Head of caudate nucleus (tissue), 42 donors: ENCODE measurements at places on chromosomes 13 and 19.

DNA sequence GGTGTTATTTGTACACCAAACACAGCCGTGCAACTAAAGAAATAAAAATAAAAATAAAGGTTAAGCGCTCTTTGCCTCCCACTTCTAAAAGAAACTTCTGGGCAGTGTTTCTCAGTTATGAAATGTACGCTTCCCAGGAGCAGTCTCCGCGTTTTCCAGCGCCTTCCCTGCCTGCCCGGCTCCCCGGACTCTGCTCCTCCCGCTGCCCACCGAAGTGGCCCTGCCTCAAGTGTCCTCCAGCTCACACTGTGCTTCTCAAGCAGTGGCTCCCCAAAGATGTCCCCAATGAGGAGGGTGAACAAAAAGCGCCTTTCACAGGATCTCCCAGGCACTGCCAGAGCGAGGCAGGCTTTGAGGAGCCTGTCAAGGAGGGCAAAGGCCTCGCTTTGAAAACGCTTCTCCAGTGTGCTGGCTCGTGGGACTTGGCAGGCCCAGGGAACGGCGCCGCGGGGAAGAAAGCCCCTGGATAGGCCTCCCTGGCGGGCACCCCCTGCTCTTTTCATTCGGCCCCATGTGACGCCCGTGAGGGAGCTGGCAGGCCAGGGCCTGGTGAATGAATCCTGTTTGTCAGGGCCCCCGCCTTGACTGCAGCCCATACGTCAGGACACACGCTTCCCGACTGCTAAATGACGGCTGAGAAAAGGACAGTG is 187.1 kb downstream of the FOXO1 start:
- DNase-seq: peak; percentile 89

DNA sequence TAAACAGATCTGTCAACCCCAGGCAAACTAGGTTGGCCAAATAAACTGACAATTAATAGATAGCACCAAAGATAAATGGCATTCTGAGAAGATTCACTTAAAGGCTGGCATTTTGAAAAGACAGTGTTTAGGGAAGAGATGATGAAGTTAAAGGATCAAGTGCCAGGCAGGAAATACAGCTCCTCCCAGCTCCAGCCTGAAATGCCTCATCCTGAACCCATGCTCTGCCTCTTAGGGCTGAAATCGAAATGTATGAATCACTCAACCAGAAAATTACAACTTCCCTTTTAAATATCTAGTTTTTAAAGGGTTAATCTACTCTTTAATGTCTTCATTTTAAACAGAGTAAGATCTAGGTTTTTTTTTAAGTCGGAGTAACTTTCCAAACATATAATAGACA is 171.2 kb upstream of the UBL3 start:
- DNase-seq: no peak

- no peak for DNase-seq
Observed at GRCh38 chr19:16116067-16116466, 4.4 kb downstream of the RAB8A start.

DNA sequence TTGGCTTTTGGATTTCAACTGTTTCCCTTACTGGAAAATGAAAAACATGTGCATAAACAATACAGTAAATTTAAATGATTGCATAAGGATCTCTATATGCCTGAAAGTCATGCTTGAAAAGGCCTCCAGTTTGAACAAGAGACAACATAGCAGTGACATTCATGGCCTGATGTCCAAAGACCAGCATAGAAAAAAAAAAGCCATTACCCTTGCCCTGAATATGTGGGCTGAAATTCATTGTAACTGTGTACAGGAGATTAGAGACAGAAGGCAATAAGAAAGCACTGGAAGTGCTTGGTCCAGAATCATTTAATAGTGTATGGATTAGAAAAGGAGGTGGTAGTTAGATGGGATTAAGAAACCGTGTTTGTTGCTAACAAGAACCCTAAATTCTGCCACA is 15.4 kb downstream of the MIR17HG start:
- no peak for DNase-seq

GRCh38 chr13:24854311-24854710 is 90.3 kb downstream of the RNF17 start:
- no peak for DNase-seq

DNA sequence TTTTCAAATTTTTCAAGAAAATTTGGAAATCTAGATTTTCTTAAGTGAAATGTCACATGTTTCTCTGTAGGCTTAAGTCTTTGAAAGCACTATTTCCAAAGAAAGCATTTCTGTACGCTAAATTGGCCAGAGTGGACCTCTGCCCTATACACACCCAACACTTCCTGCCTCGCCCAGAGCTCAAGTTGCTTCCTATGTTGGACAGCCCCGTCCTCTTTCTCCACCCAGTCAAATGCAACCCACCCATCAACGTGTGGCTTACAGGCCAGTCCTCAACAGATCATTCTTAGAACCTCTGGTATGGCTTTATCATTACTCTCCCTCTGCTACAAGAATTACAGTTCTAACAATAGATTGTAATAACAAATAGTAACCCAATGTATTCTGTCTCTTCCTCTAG is 24.2 kb downstream of the KLF12 start:
- DNase-seq: no peak

- DNase-seq: no peak
Observed at GRCh38 chr19:686589-687297, 8.5 kb downstream of the PRSS57 start.

- DNase-seq: no peak
Observed at GRCh38 chr19:35414442-35414841, 33.6 kb upstream of the FFAR2 start.

- no peak for DNase-seq
Observed at GRCh38 chr13:37960427-37960826, 90.9 kb upstream of the TRPC4 start.

DNA sequence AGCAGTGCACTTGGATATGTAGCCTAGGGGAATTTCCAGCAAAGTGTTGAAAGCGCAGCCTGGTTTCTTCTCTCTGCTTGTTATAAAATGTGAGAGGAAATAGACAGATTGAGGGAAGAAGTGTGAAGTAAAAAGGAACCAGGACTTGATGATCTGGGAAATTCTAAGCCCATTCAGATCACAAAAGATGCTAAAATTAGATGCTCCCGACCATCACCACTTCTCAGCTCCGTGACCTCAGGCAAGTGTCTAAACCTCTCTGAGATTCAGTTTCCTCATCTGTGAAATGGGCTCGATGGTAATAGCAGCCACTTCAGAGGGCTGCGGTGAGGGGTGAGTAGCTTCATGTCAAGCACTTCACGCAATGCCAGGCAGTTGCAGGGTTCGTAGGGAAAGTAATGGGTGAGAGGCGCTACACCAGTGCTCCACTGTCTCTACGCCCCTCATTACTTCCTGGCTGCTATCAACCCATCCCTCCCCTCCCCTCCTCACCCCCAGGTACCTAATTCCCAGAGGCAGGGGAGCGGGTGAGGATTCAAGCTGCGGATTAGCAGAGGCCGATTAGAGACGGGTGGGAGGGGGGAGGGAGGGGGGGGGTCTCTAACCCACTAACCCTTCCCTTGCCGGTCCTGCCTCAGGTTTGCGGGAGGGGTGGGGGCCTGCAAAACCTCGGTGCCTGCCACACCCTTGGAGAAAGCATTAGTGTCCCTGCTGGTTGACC is 9.0 kb upstream of the NFIC start:
- no peak for DNase-seq

GRCh38 chr19:33260628-33261418 is 35.2 kb upstream of the SLC7A10 start:
- DNase-seq: peak; percentile 26

GRCh38 chr13:72728290-72728605 is 525 bp downstream of the BORA start:
- no peak for DNase-seq

DNA sequence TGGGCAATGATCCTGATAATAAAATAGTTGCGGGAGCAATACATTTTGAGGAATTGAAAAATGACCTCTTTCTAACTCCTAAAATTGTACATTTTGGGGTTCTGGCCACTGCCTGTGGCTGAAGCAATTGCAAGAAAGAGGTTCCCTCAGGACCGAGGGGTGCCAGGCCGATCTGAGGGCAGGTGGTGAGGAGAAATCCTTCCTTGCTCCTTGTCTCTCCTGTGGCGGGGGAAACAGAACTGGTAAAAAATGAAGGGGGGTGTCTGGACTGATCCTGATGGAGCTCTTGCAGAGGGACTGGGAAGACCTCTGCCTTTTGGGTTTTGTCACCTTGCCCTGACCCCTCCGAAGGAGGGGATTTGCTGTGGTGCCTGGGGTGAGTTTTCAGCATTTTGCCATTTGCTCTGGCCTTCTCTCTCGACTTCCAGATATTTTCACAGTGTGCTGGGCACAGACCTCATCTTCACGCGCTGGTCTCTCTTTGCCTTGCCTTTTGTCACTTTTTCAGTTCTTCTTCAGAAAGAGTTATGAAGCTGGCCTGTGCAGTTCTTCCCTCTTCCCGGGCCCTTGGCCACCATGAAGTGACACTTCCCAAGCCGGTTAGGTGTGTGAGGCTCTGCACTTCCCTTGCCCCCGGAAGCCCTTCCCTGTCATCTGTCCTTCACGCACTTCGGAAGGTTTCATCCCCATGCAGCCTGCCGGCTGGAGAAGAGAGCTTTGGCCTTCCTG is 22.2 kb downstream of the NFIX start:
- DNase-seq: no peak

DNA sequence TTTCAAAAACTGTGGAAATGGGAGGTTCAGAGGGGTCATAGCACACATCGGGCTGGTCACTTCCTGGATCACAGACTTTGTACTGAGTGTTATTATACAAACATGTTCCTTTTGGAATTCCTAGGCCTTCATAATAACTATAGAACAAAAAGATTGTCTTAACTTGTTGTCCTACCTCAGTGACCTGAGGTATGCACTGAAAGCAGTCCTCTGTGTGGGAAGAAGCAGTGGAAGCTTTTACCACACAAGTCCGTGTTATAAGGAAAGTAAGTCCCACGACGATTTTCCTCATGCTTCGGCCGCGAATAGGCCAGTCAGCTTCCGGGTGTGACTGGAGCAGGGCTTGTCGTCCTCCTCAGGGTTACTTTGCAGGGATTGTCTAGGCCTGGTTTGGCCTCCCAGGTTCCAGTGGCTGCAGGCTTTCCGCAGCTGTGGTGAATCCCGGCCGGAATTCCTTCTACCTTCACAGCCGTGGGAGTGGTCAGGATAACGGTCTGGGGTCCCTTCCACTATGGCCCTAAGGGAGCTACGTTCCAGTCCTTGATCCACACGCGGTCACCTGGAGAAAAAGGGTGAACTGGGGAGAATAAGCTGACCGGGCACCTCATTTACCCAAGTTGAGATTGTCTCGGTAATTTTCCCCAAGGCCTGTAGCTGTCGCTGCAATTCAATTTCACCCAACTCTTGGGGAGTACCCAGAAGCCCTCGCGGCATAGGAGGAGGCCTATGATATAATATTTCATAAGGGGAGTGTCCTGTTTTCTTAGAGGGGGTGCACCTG is 16.0 kb downstream of the NAPSA start:
- no peak for DNase-seq

GRCh38 chr19:35545855-35546381 is 492 bp downstream of the TMEM147 start:
- peak; percentile 20 for DNase-seq

GRCh38 chr19:46972311-46972710 is 47.3 kb upstream of the NPAS1 start:
- DNase-seq: no peak

GRCh38 chr19:45087531-45087930 is 5.4 kb upstream of the PPP1R37 start:
- no peak for DNase-seq

DNA sequence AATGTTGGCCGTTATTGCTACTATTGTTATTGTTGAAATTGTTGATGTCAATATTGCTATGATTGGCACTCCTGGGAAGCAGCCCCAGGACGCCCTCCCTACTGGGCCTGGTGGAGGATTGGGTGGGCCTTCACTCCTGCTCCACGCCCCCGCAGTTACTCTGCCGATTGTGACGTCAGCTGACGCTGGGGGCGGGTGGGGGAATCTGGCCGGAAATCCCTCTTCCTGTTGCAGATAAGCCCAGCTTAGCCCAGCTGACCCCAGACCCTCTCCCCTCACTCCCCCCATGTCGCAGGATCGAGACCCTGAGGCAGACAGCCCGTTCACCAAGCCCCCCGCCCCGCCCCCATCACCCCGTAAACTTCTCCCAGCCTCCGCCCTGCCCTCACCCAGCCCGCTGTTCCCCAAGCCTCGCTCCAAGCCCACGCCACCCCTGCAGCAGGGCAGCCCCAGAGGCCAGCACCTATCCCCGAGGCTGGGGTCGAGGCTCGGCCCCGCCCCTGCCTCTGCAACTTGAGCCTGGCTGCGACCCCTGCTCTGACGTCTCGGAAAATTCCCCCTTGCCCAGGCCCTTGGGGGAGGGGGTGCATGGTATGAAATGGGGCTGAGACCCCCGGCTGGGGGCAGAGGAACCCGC is at the start of gene ETV2:
Gene ETV2 (plus strand): TSS at position 231 of the 637 bp plus-strand sequence. CDS start 716 bp downstream, outside the sequence.
- no peak for DNase-seq

DNA sequence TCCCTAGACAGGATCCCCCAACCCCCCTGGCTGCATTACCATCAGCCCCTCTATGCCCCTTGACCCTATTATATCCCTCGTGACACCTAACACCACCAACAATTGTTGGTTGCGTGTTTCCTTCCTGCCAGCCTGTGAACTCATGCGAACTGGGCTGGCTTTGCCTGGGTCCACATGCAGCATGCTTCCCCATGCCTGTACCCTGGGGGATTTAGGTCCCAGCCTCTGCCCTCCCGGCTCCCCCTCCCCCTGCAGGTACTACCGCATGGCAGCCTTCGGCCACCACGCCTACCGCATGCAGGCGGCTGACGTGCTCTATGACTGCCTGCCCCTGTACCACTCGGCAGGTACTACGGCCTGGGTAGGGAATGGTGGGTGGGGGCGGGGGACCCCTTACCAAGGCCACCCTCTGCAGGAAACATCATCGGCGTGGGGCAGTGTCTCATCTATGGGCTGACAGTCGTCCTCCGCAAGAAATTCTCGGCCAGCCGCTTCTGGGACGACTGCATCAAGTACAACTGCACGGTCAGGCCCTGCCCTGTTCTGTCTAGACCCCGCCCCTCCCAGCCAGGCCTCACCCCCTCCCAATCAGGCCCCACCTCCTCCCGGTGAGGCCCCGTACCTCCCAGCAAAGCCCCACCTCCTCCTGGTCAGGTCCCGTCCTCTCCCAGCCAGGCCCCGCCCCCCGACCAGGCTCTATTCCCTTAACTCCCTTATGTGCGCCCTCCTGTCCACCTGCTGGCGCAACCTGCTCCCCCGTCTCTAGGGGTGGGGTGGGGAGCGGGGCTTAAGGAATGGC is 18.5 kb downstream of the SLC27A1 start:
- no peak for DNase-seq
